ENCODE measurements at places on chromosomes 4 and X.
A peak's percentile ranks its signal among the peaks of the same experiment; 100 is the strongest.

- DNase-seq: no peak
Observed at GRCh38 chrX:124619710-124620109, 273.3 kb downstream of the SH2D1A start.

DNA sequence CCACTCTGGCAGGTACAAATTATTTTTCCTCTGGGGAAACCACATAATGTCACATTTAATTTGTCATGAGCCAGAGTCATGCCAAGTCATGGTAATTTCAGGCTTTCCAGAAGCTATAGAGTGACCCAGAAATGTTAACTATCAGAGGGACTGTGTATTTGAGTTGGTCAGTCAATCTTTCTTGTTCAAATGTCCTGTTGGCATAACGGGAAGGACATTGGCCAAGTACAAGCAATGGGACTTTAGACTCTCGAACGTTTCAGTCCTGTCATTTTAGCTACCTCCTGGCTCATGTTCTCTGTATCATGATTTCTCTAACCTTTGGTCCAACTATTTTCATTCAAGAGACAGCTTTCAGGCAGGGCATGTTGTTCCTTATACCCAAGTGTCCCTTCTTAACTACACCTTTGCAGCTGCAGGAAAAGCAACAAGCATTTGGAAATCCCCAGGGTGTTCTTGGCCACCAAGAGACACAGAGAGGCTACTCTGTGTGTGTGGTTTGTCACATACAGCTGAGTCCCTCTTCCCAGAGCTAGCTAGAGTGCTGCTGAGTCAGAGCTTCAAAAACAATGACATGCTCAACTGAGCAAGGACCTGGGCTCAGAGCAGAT is 142.6 kb downstream of the EGF start:
- peak; percentile 68 for DNase-seq

- no peak for DNase-seq
Observed at GRCh38 chr4:2332976-2333319, 71.0 kb upstream of the MXD4 start.

GRCh38 chr4:13701937-13702446 is 74.5 kb upstream of the BOD1L1 start:
- DNase-seq: peak; percentile 99

- DNase-seq: no peak
Observed at GRCh38 chr4:36242629-36243354, 1.5 kb downstream of the ARAP2 start.

- no peak for DNase-seq
Observed at GRCh38 chr4:161546902-161547301, 616.9 kb downstream of the FSTL5 start.

GRCh38 chr4:65482410-65482809 is 187.9 kb downstream of the EPHA5 start:
- DNase-seq: peak; percentile 39

GRCh38 chr4:89682808-89683207 is 154.2 kb downstream of the SNCA start:
- no peak for DNase-seq

DNA sequence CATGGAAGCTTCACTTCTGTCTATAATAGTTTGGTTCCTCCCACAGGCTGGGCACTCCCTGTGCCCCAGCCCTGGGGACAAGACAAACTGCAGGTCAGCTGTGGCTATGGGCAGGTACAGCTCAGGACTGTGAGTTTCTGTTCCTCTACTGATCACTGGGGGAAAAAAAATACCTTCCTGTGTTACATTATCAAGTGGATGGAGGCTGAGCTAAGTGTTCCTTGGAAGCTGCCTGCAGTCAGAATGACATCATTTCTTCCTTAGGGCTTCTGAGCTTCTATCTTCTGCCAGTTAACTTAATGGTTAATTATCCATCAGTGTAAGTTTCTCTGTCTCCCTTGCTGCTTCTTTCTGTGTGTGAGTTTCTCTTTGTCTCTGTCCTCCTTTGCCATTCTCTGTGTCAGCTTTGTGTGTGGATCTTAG is 4.6 kb downstream of the RAB33A start:
- DNase-seq: no peak

GRCh38 chr4:25421816-25422525 is 44.9 kb downstream of the ANAPC4 start:
- no peak for DNase-seq

DNA sequence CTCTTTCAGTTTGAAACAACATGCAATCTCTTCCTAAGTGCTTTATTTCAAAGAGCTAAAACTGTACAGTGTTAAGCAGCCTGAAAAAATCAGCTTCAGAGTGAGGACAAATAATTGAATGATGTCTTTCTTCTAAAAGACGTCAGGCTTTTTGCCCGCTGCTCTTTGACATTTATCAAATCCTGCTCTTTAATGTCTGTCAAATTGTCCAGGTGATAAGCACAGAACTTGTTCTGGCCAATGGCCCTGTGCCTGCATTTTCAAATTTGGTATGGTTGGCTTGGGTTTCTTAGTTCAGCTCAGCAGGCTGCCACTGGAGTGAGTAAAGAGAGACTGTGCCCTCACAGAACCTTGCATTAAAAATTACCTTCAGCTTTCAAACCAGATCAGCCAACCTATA is 712.9 kb upstream of the LCORL start:
- DNase-seq: no peak

DNA sequence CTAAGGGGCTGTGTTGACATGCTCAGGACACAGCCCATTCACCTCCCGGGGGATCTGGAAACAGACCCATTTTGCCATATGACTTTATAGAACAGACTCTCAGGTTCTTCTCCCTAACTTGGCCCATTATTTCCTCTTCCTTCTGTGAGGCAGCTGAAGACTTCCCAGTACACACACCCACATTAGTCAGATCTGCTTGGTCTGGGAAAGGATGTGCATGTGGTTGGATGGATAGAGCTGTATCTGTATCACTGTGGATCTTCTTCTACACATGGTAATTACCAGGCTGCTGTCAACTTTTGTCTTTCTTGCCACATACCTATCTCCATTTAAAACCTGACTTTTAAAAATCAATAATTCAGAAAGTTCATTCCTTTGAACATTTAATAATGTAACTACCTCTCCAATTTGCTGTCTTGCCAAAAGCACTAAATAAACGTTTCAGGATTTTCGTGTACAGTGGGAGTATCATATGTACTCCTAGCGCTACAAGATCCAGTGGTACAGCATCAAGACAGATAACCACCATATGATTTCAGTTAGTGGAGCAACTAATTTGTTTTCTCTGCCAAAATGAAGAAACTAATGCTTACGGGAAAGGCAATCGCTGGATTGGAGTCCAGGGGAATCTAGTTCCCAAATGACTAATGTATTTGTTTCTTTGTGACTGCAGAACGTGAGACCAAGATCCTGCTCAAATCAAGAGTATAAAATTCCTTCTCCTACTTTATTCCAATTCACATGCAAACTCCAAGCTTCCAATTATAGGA is 134.1 kb upstream of the MAP3K15 start:
- no peak for DNase-seq

- no peak for DNase-seq
Observed at GRCh38 chr4:189420572-189420971, 520.1 kb upstream of the FRG1 start.

DNA sequence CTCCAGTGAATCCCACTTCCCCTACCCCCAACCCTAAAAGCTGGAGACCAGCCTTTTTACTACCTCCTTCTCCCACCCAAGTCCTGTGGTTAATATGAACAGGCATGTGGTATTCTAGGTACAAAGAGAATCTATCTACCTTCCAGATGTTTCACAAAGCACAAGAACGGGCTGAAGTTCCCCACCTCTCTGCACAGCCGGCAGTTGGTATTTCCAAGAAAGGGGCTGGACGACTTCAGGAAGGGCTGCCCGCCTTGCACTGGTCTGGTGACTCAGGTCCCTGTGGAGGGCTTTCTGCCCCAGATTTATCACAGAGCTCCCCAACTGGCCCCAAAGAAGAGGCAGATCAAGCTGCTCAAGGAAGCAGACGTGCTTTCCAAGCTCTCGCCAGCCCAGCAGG is 4.5 kb downstream of the FAM47E start:
- no peak for DNase-seq

DNA sequence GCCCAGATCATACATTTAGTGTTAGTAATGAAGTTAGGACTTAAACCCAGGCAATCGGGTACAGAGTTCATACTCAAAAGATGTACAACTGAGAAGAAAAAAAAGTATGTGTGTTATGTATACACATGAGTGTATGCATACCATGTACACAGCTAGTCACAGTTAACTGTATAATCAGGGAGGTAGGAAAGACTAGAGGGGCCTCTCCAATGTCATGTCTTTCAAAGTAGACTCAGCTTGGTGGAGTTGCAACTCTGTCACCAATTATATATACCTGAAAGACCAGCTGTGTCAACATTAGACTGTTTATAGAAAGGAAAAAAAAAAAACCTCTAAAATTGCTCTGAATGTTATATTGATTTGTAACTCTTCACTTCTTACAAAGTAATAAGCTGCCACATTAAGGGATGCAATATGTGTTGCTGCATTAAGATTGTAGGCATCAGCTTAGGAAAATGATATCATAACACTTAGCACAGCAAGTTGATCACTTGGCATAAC is 167.5 kb downstream of the DCTD start:
- no peak for DNase-seq

- DNase-seq: no peak
Observed at GRCh38 chr4:98544141-98544817, 114.1 kb downstream of the TSPAN5 start.

GRCh38 chr4:137266511-137266910 is 265.8 kb downstream of the PCDH18 start:
- DNase-seq: no peak

GRCh38 chr4:56410247-56411062 is 23.2 kb upstream of the AASDH start:
- DNase-seq: peak; percentile 97

DNA sequence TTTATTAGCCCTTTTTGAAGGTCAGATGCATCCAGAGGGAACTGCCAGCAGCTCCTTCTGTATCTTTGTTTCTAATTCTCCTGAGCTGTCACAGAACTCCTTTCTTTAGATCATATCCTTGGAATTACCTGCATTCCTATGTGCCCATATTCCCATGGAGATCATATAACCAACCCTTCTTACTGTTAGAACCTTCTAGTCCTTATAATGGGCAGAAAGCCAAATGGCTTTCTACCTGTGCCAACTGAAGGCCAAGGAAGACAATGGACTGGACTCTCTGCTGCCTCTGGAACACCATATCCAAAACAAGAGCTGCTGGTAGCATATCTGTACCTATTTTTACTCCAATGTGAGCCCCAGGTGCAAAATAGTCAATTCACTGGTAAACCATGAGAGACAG is 60.7 kb downstream of the TBC1D9 start:
- no peak for DNase-seq

DNA sequence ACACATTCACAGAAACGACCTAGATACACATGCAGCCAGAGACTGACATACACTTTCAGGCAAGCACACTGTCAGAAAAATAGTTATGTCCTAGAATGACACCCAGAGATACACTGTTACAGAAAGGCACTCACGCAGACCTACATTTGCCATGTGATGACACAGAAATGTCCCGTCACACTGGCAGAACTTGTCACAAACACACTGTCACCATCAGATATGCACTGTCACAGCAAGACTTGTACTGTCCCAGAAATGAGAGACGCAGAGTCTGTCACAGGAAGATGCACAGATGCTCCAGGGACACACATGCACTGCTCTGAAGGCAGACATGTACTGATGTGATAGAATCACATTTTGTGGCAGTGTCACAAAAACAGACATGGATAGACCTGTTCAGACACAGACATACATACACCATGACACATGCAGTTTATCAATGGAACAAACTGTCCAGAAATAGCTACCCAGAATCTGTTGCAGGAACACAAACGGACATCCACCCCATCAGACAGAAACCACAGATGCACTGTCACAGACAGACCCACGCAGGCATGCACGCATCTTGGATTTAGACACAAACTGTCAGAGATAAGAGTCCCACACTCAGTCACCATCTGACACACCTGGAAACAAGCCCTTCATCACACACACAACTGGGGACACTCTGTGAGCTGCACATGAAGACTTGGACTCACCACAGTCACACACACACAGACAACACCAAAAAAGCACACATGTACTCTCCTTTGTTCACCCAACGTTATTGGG is 1.3 kb upstream of the PIM2 start:
- no peak for DNase-seq

GRCh38 chr4:173446416-173446815 is 47.5 kb upstream of the SCRG1 start:
- DNase-seq: no peak

- DNase-seq: no peak
Observed at GRCh38 chr4:173834151-173834550, 304.1 kb upstream of the HAND2 start.

GRCh38 chrX:118420462-118420861 is 74.6 kb downstream of the WDR44 start:
- DNase-seq: peak; percentile 9

- DNase-seq: no peak
Observed at GRCh38 chr4:52037689-52038102, 403 bp downstream of the SGCB start.

GRCh38 chrX:17535229-17535628 is 160.2 kb downstream of the NHS start:
- no peak for DNase-seq

- DNase-seq: no peak
Observed at GRCh38 chr4:42151568-42152506, 618 bp downstream of the BEND4 start.

DNA sequence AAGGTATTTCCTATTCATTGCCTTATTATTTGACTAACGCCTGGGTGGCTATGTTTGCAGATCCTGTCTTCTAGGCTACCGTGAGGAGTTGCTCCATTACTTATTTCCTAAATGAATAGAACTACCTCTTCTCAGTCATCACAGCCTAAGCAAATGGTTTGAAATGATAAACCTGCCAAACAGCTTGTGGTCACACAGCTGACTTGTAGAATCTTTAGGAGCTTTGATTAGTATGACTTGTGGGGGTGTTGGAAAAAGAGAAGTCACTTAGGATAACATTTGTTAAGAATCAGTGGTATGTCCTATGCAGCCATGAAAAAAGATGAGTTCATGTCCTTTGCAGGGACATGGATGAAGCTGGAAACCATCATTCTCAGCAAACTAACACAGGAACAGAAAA is 169.3 kb downstream of the PPARGC1A start:
- no peak for DNase-seq

- DNase-seq: no peak
Observed at GRCh38 chr4:94939791-94940519, 182.2 kb downstream of the BMPR1B start.

DNA sequence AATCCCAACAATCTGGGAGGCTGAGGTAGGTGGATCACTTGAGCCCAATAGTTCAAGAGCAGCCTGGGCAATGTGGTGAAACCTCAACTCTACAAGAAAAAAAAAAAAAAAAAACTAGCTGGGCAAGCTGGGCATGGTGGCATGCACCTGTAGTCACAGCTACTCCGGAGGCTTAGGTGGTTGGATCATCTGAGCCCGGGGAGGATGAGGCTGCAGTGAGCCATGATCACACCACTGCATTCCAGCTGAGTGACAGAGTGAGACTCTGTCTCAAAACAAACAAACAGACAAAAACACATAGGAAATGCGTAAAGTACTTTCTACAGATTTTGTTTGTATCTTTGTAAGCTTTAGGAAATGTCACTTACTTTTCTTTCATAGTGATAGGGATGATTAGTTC is 307.2 kb upstream of the NR3C2 start:
- DNase-seq: peak; percentile 30

Measured in epithelial cell of proximal tubule (primary cell).